ENCODE measurements at places on chromosomes 5 and 9.

DNA sequence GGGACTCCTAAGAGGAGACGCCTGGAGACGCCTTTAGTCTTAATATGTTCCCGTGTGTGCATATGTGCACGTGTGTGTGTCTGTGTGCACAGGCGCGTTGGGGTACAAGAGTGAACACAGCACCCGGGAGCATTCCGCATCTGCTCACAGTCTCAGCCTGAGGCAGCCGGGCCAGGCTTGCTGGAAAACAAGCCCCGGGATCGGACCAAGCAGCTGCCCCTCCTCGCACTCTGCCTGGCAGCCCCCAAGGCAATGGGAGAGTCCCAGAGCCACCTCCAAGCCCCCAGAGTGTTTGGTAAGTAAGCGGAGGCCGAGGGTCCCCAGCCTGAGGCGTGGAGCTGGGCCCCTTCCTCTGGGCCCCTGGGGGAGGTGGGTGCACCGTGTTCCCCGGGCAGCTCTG lies 27.3 kb upstream of the UBAC1 start:
- no peak for DNase-seq

- DNase-seq: no peak
These were observed 308.8 kb downstream of the PJA2 start for GRCh38 chr5:109100971-109101370.

GRCh38 chr9:133429641-133430161 lies 7.5 kb downstream of the ADAMTS13 start:
- DNase-seq: peak; percentile 54

- no peak for DNase-seq
These were observed 161.8 kb upstream of the VLDLR start for GRCh38 chr9:2459756-2460155.

DNA sequence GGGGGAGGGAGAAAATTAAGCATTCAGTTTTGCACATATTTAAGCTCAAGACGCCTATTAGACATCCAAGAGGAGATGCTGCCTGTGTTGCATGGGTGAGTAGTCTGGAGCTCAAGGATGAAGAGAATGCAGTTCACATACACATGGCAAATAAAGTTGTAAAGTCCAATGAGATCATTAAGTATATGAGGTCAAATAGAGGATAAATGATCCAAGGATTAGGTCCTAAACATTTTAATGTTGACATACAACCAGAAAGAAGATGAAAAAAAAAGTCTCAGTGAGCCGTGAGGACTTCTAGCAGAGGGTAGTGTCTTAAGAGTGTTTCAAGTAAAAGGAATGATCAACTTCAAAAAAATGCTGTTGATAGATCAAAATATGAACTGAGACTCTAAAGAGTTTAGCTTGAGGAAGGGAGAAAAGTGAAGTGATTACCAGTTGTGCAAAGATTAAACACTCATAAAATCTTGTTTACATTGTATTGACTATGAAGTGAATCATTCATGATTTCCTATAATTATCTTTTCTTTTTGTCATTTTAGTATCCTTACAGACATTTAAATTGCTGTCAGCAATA lies 251.8 kb downstream of the ZNF608 start:
- no peak for DNase-seq

DNA sequence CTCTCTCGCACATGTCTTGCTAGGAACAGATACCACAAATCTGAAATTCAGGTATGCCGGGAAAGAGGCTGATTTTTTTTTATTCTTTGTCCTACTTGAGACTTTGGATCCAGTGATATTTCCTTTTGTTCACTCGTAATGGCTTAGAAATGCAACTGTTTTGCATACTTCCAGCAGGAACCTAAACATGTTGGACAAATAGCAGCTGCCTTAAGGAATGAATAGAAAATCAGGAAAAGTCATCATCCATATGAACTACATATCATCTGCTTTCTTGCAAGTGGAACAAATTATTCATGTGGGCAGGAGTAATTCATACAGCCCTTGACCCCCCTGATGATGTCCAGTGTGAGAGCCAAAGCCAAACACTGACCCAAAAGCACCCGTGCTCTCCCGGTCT lies 17.4 kb downstream of the TTC39B start:
- DNase-seq: no peak

GRCh38 chr9:90379771-90380170 lies 262.9 kb downstream of the DIRAS2 start:
- no peak for DNase-seq

DNA sequence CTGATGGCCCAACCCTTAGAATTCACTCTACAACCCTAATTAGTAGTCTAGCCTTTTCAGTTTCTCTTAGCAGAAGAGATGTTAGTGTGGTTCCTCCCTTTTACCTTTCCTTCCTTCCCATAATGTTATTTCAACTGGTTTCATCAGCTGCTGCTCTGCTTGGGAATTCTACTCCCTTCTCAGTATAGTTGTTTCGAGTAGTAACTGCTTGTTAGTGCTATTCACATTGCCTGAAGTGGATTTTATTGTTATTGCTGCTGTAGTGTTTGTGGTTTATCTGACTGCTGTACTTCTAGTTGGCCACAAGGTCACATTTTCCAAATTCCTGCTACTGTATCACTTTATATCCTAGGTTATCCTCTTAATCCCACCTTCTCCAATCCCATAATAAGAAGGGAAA lies 29.7 kb downstream of the SMIM15 start:
- no peak for DNase-seq

DNA sequence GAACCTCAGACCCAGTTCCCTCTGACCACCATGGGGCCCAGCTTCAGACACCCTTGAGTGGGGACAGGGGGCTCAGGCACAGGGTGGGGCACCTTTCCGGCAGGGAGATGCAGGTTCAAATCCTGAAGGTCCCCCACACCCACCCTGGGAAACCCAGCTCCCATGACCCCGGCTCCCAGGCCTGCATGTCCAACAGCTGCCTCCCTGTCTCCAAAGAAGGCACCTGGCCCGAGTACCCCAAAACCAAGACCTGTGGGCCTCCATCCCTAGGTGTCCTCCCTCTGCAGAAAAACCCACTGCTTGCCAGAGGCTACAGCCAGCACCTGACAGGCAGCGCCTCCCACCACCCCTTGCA lies 38.5 kb downstream of the VAV2 start:
- DNase-seq: no peak

DNA sequence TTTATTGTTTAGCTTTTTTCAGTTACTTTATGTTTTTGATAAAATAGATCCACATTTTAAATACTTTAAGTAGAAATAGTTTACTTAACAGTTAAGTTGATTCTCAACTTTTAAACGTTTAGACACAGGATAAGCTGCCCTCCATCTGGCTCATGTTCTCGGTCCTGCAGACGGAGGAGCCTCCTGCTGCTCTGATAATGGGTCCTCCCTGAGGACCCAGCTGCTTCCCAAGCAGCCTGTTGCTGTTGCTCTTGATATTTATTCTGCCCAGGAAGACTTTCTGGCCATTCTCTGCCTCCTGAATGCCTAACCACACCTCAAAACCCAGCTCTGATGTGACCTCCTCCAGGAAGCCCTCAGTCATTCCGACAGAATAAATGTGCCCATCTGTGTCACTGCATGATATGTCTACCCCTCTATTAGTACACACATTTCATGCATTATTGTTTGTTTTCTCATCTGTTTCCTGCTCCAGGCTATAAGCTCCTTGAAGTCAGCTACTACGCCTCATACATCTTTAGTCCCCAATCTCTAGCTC lies 267.2 kb upstream of the MSX2 start:
- no peak for DNase-seq

GRCh38 chr5:143183989-143184388 lies 219.5 kb downstream of the NR3C1 start:
- no peak for DNase-seq

- DNase-seq: no peak
These were observed 217.5 kb upstream of the SH3GL2 start for GRCh38 chr9:17361378-17361777.

DNA sequence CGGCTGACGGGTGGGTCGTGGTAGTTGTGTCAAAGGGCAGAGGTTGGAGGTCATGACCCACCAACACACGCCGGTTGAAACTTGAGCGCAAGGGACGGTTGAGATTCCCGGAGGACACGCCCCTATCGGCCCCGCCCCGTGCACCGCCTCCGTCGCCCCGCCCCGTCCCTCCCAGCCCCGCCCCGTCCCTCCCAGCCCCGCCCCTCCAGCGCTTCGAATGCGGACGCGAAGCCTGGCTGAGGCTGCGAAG lies 226 bp upstream of the RANBP17 start:
- DNase-seq: no peak

DNA sequence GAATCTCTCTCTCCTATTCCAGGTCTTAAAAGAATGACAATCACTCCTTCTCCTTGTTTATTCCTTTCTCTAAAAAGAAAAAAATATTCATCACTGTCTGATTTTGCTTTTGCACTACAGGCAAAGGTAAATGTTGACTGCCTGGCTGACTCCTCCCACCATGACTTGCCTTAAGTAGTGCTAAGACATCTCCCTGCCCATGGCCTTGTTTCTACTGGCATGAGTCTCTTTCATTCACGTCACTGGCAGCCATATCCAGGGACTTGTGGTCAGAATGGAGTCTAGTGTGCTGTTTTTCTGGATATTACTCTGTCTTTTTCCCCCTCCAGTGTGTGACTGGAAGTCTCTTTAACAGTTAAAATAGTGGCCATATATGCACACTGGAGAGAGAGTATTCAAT lies 522.9 kb upstream of the DAB2 start:
- peak; percentile 28 for DNase-seq

DNA sequence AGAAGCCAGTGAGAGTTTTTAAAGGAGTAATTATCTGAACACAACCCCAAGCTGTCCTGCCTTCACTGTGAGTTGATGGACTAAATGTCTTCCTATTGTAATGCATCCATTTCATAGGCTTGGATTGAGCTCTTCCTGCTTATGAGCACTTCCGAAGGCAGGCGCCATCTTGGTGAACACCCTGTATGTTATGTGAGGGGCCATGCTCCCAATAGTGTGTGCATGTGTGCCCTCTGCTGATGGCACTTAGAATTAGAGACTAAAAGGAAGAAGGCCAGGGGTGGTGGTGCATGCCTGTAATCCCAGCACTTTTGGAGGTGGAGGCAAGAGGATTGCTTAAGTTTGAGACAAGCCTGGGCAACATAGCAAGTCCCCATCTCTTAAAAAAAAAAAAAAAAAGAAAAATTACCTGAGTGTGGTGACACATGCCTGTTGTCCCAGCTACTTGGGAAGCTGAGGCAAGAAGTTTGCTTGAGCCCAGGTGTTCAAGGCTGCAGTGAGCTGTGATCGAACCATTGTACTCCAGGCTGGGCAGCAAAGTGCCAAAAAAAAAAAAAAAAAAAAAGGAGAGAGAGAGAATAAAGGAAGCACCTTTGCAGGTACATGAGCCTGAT lies 65.0 kb downstream of the C9orf152 start:
- DNase-seq: no peak

DNA sequence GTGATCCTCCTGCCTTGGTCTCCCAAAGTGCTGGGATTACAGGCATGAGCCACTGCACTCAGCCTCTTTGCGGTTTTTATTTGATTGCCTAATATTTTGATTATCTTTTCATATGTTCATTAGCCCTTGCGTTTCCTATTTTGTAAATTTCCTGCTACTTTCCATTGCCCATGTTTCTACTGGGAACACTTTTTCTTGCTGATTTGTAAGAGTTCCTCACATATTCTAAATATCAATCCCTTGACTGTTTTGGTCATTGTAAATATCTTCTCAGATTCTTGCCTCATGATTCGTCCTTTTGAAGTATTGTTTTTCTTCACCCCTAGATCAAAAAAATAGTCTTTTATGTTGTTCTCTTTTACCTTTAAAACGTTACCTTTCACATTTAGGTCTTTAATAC lies 37.9 kb upstream of the TTC1 start:
- DNase-seq: no peak

GRCh38 chr5:165526357-165526756 lies 2020.9 kb downstream of the MAT2B start:
- DNase-seq: no peak

GRCh38 chr5:115472271-115473025 lies 72.1 kb downstream of the FEM1C start:
- DNase-seq: peak; percentile 68

- no peak for DNase-seq
These were observed 26.7 kb upstream of the RICTOR start for GRCh38 chr5:39100851-39101396.

GRCh38 chr5:36238502-36239295 lies 3.0 kb downstream of the NADK2 start:
- no peak for DNase-seq

GRCh38 chr5:36613771-36614656 lies 7.6 kb downstream of the SLC1A3 start:
- DNase-seq: no peak

GRCh38 chr9:113625486-113625885 lies 162.0 kb downstream of the RGS3 start:
- peak; percentile 18 for DNase-seq

DNA sequence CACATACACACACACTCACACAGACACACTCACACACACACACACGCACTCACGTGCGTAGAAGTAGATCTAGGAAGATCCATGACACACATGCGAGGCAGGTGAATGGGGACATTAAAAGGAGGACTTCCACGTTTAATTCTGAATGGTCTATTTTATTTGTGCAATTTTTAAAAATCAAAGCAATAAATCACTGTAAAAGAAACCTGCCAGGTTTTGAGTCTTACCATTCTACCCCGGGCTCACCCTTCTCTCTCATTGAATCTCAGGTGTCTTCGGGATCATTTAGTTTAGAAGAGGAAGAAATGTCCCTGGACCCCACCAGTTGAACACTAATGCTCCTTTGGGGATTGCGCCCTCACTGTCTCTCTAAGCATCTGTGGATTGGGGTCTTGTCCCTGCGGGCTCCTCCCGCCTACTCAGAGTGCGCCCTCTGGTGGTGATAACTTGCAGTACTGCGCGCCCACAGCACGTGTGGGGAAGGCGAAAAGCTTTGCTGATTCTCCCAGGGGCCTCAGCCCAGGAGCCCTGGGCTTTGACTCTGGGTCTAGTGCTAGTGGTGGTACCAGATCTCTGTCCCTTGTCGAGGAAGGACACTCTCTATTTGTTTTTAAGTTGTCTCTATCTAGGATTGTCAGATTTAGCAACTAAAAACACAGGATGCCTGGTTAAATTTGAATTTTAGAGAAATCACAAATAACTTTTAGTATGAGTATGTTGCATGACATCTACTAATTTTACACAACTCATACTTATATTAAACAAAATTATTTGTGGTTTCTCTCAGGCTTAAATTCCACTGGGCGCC lies 34.8 kb downstream of the BOD1 start:
- DNase-seq: peak; percentile 47
